ENCODE measurements at places on chromosomes 1 and 21. TPM values are rescaled to one million over a fixed set of nuclear protein-coding genes. Genes with fewer than 3 reads are reported as not detected.

FMN2 gene
- total RNA-seq, result 1.1 TPM

BPNT1 gene
- total RNA-seq, result 23.5 TPM

DNA sequence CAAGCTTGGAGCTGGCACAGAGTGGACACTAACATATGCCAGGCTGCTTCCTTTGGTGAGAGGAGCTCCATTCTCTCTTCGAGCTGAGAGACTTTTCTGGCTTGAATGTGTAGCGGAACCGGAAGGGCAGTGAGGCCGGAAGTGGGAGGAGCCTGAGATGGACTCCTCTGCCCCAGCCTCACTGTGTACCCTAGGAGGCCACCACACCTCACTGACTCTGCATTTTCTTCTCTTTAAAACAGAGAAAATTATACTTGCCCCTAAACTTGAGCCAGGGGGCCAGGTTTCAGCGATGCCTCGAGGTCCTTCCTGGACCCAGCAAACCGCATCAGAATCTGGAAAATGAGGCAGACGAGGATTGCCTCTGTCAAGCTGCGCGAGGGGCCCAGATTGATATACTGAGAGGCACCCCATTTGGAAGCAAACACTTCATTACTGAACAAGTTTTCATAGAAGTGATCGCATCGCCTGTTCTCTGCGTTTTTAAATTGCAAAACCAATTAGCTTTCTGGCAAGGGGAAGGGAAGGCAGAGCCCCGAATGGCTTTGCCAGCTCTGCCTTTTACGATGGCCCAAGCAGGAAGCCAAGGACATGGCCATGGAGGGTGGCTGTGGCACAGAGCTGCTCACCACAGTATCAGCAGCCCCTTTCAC is 708.1 kb downstream of the PTPRU start:
- no peaks in the 10 kb centered on the region for H3K36me3 ChIP-seq
- H3K4me1 ChIP-seq, result no peaks in the 10 kb centered on the region
- no peak overlapping the region for H3K4me3 ChIP-seq
- no peak for DNase-seq
- no peak overlapping the region for H3K27ac ChIP-seq

DNA sequence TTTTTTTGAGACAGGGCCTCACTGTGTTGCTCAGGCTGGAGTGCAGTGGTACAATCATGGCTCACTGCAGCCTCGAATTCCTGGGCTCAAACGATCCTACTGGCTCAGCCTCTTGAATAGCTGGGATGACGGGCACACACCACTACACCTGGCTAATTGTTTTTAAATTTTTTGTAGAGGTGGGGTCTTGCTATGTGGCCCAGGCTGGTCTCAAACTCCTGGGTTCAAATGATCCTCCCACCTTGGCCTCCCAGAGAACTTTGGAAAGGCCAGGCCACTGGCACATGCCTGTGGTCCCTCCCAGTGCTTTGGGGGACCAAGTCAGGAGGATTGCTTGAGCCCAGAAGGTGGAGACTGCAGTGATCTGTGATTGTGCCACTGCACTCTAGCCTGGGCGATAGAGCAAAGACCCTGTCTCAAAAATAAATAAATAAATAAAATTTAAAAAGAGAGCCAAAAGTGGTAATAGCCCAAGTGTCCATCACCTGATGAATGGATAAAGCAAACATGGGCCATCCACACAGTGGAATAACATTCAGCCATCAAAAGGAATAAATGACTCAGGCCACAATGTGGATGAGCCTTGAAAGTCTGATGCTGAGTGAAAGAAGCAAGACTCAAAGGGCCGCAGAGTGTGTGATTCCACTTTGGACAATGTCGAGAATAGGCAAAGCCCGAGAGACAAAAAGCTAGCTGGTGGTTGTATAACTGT is 40.8 kb downstream of the PRSS38 start:
- H3K36me3 ChIP-seq, result no peaks in the 10 kb centered on the region
- no peak for DNase-seq
- no peak overlapping the region for H3K27ac ChIP-seq
- H3K4me3 ChIP-seq, result no peak overlapping the region
- H3K27me3 ChIP-seq, result peaks cover 8% of the 10 kb centered on the region
- H3K4me1 ChIP-seq, result no peaks in the 10 kb centered on the region

DNA sequence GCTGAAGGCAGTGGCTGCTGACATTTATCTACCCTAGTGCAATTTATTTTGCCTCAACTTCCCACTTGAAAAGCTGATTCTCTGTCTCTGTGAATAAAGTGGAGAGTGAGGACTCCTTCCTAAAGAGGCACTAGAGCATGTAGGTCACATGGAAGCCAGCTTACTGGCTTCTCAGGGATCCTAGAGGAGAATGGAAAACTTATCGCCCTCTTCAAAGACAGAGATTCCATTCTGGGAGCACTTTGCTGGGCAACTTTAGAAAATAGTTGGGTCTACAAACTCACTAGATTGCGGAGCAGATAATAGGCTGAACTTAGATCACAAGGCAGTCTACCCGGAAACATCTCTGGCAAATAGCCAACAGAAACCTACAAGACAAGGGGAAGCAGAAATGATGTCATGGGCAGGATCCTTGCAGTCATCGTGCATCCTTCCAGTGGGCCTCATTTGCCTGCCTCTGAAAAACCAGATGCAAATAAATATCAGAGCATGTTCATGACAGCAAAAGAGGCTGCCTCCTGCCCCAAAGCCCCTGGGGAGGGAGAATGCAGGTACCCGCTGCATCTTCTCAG is 104.8 kb upstream of the BARHL2 start:
- no peaks in the 10 kb centered on the region for H3K27me3 ChIP-seq
- no peak overlapping the region for H3K27ac ChIP-seq
- no peak overlapping the region for H3K4me3 ChIP-seq
- no peaks in the 10 kb centered on the region for H3K36me3 ChIP-seq
- no peaks in the 10 kb centered on the region for H3K4me1 ChIP-seq

- H3K36me3 ChIP-seq, result no peaks in the 10 kb centered on the region
- H3K4me1 ChIP-seq, result no peaks in the 10 kb centered on the region
- DNase-seq, result no peak
These were observed 1372.9 kb upstream of the ADGRL2 start for GRCh38 chr1:80427881-80428280.

DNA sequence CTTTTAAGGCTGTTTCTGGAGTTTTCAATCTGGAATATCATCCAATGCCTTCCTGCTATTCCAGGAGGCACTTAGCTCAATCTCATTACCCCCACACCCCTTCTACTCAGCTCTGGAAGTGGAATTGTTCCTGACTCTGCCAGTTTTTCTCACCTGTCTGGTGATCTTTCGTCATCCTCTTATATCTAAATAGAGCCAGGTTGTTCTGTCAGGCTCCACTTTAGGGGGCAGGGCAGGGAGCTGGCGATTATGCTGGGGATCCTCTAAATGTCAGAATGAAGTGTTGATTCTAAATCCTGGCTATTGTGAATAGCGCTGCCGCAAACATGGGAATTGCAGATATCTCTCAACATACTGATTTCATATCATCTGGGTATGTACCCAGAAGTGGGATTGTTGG is 63.6 kb upstream of the ETV3 start:
- H3K4me1 ChIP-seq, result no peaks in the 10 kb centered on the region
- DNase-seq, result no peak
- no peaks in the 10 kb centered on the region for H3K36me3 ChIP-seq
- no peak overlapping the region for H3K4me3 ChIP-seq

DNA sequence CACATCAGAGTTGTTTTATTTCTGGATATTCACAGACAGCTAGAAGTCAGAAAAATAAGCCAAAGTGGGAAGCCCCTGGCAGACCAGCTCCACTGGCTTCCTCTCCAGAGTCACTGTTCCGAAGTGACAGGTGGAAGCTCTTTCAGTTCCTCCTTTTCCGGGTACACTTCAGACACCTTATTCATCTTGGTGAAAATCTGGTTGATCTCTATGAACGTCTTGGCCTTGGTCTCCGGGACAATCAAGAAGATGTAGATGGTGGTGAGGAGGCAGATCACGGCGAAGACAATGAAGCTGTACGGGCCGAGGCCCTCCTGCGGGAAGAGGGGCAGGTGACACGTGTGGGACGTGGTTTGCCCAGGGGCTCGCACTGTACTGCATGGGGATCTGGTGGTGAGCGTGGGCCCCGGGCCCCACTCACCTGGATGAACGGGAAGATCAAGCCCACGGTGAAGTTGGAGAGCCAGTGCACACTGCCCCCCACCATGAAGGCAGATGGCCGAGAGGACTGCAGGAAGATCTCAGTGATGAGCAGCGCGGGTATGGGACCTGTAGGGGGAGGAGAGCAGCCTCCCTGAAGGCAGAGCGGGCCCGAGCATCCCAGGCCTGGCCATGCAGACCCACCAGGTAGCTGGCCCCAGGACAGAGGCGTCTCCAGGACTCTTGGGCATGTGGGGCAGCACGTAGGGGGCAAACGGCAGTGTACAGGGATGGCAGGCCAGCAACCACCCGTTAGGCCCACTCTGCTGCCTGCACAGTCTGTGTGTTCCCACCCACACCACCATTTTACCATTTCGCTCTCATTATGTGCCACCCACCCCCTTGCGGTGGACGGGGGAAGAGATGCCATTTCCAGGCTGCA is 11.5 kb upstream of the SLC2A7 start:
- H3K27ac ChIP-seq, result no peak overlapping the region
- H3K4me3 ChIP-seq, result no peak overlapping the region
- no peaks in the 10 kb centered on the region for H3K36me3 ChIP-seq
- H3K4me1 ChIP-seq, result no peaks in the 10 kb centered on the region
- H3K27me3 ChIP-seq, result peaks cover 4% of the 10 kb centered on the region

DNA sequence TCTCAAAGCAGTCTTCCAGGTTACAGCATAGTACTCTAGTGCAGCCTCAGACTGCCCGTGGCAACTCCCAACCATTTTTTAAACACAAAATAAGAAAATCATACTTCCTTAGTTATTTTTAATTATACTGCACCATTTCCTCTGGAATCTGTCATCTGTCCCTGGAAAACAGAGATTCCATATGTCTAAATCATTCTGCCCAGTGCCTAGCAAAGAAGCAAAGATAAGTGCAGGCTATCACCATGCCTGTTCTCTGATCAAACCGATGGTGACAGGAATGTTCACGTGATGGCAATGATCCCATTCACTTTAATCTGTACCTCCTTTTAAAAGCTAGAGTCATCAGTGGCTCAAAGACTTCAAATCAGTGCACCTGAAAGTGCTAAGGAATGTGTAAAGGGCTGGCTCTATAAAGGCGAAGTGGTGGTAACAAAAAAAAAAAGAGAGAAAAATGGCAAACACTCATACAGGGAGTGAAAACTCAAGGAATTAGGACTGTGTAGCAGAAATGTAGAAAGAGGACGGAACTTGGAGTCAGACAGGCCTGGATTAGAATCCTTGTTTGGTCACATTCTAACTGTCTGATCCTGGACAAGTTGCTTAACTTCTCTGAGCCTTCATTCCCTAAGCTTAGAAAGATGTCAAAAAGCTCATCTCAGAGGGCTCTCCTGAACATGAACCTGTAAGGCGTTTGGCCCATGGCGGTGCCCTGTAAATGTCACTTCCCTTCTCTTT is 9.9 kb upstream of the CCN1 start:
- H3K4me3 ChIP-seq, result no peak overlapping the region
- no peak overlapping the region for H3K27ac ChIP-seq
- no peaks in the 10 kb centered on the region for H3K4me1 ChIP-seq
- no peaks in the 10 kb centered on the region for H3K27me3 ChIP-seq
- no peaks in the 10 kb centered on the region for H3K36me3 ChIP-seq
- DNase-seq, result no peak

- no peaks in the 10 kb centered on the region for H3K27me3 ChIP-seq
- no peak for DNase-seq
- H3K27ac ChIP-seq, result no peak overlapping the region
- H3K4me1 ChIP-seq, result peaks cover 8% of the 10 kb centered on the region
These were observed 41.8 kb upstream of the C1orf198 start for GRCh38 chr1:230909974-230910754.

DNA sequence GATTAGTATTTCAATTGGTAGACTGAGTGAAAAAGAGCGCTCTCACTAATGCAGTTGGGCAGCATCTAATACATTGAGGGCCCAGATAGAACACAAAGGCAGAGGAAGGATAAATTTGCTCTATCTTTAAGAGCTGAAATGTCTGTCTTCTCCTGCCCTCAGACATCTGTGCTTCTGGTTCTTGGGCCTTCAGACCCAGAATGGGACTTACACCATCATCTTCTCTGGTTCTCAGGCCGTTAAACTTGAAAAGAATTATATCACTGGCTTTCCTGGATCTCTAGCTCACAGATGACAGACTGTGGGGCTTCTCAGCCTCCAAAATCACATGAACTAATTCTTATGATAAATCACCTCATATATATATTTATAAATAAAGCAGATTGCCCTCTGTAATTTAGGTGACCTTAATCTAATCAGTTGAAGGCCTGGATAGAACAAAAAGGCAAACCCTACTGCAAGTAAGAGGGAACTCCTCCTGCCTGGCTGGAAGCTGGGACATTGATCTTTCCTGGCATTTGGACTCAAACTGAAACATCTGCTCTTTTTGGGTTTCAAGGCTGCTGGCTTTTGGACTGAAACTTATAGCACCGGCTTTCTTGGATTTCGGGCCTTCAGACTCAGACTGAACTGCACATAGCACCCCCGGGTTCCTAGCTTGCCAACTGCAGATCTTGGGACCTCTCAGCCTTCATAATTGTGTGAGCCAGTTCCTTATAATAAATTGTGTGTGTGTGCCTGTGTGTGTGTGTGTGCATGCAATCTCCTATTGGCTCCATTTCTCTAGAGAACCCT is 390.4 kb upstream of the PLXNA2 start:
- H3K36me3 ChIP-seq, result no peaks in the 10 kb centered on the region
- H3K27me3 ChIP-seq, result no peaks in the 10 kb centered on the region
- H3K4me3 ChIP-seq, result no peak overlapping the region
- DNase-seq, result no peak
- no peak overlapping the region for H3K27ac ChIP-seq

GRCh38 chr1:91381844-91382243 is 22.8 kb downstream of the HFM1 start:
- no peaks in the 10 kb centered on the region for H3K4me1 ChIP-seq
- no peaks in the 10 kb centered on the region for H3K27me3 ChIP-seq
- no peaks in the 10 kb centered on the region for H3K36me3 ChIP-seq
- H3K27ac ChIP-seq, result no peak overlapping the region
- DNase-seq, result no peak

- H3K27me3 ChIP-seq, result no peaks in the 10 kb centered on the region
- DNase-seq, result no peak
- H3K4me1 ChIP-seq, result peaks cover 20% of the 10 kb centered on the region
- no peak overlapping the region for H3K27ac ChIP-seq
These were observed 38.5 kb downstream of the EPHA2 start for GRCh38 chr1:16117369-16117768.

- H3K4me3 ChIP-seq, result no peak overlapping the region
- H3K27me3 ChIP-seq, result no peaks in the 10 kb centered on the region
- H3K27ac ChIP-seq, result no peak overlapping the region
- no peaks in the 10 kb centered on the region for H3K4me1 ChIP-seq
- DNase-seq, result no peak
- no peaks in the 10 kb centered on the region for H3K36me3 ChIP-seq
These were observed 141.8 kb downstream of the TTLL7 start for GRCh38 chr1:83857103-83857502.
